ENCODE measurements at places on chromosomes 6 and 20.
A peak's percentile ranks its signal among the peaks of the same experiment; 100 is the strongest.

GRCh38 chr20:38269715-38270114 lies 9.2 kb upstream of the KIAA1755 start:
- DNase-seq, result no peak

GRCh38 chr20:44166008-44166407 lies 21.0 kb downstream of the JPH2 start:
- DNase-seq, result no peak

DNA sequence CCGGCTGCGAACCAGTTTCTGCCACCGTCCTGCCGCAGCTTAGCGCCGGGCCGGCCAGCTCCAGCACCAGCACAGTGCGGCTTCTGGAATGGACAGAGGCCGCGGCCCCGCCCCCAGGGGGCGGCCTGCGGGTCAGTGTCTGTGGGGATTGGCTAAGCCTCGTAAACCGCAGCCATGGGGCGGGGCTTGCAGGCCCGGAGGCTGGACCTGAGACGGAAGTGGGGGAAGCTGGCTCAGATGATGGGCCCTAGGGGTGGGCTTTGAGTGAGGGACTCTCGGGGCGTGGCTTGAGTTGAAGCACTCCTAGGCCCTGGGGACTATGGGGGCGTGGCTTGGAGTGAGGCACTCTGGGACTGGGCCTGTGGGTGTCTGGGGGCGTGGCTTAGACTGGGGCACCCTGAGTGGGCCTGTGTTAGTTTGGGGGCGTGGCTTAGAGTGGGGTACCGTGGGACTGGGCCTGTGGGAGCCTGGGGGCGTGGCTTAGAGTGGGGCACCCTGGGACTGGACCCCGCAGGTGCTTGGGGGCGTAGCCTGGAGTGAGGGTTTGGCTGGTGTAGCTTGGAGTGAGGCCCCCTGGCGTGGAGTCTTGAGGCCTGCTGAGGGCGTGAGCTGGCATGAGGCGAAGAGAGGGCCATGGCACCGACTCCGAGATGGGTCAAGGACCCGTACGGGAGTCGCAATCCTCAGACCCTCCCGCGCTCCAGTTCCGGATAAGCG lies 6.6 kb downstream of the L3MBTL1 start:
- peak; percentile 100 for DNase-seq

GRCh38 chr20:50625986-50626677 lies 65.2 kb downstream of the RIPOR3 start:
- DNase-seq, result peak; percentile 57

DNA sequence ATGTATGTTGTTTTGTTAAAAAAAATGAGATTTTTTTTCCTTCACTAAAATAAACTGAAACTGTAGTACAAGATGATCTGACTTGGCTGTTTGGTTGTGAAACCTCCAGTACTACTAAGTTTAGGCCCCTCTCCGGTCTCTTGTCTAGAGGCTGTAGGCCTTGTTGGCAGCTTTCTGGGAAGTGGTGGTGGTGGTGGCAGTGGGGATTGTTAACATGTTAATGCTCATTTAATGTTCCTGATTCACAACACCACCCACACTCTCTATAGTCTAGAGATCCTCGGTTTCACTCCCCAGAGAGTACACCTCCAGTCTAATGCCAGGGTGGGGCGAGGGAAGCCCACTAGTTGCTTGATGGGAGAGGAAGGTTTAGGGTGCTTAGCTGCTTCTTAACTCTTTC lies 24.1 kb downstream of the STK4 start:
- DNase-seq, result peak; percentile 58

DNA sequence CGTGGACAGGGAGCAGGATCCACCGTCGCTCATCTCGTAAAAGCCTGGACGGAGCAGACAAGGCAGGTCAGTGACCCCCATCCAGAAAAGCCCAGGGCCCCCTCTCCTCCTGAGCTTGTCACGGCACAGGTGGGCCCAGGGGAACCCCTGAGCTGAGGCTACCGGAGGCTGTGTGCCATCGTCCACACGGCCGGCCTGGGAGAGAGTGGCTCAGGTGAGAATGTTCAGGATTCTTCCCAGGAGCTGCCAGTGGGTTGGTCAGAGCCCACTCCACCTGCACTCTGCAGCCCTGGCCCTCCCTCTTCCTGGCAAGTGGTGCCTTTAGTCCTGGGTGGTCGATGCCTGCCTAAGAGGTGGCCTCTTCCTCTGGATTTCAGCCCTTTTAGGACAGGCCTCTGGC lies 9.2 kb downstream of the DACT2 start:
- no peak for DNase-seq

DNA sequence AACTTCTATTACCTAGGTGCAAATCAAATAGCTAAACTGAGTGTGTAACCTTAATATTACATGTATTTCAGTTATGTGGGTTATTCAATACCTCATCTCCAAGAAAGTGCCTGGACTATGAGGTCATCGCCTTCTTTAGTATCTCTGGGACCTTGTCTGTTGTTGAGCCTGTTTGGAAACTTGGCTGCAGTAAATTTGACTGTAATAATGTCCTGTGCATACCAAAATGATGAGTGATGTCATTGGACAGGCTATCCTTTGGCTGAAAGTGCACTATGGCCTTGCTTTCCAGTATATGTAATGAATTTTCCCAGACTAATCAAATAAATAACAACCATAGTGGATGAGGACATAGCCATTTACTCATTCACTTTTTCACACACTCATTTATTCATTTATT lies 455.1 kb downstream of the ADGRB3 start:
- DNase-seq, result no peak

GRCh38 chr20:43916073-43916880 lies 1.6 kb downstream of the TOX2 start:
- no peak for DNase-seq

DNA sequence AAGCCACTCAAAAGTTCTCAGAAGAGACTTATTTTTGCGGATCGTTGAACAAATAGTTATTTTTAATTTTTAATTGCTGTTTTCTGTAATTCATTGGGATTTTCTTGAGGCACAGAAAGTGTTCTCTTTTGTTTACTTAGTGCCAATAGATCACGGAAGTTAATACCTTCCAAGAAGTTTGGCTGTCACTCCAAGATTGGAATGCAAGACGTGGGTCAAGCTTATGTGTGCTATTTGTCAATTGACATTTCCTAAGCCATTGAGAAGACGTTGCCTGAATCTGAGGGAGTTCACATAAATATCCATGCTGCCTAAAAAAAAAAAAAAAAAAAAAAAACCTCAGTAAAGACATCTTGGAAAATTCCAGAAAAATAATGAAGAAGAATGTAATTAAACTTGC lies 1071.4 kb upstream of the ADGRB3 start:
- DNase-seq, result no peak

Measured in hematopoietic multipotent progenitor cell treated with erythropoietin and hydrocortisone succinate and interleukin-3 and kit ligand, for 6 days (in vitro differentiated cells).